ENCODE measurements at places on chromosomes 5 and 9.

DNA sequence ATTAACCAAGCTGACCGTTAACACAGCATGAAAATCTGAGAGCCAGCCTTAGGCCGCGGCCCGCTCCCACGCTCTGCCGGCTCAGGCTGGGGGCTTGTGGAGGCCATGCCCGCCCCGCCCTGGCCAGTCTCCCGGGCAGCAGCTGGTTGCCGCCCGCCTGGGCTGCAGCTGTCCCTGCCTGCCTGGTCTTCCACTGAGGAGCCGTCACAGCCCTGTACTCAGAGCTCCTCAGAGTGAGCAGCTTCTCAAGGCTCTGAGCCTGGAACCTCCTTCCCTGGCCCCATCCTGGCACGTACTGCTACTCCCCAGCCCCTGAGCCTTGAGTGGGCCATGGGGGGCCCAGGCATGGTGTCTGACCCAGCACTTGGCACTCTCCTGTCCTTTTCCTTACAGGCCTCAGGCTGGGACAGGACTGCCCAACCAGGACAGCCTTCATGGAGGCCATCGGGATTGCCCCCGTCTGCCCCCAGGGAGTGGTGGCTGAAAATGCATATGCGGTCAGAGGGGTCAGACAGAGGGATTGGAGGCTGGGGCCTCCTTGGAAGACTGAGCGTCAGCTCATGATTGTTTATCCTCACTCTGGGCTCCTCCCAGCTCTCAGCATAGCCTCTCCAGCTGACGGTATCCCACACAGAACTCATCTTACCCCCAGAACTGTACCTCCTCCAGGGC lies 11.9 kb downstream of the FGFR4 start:
- DNase-seq = no peak

DNA sequence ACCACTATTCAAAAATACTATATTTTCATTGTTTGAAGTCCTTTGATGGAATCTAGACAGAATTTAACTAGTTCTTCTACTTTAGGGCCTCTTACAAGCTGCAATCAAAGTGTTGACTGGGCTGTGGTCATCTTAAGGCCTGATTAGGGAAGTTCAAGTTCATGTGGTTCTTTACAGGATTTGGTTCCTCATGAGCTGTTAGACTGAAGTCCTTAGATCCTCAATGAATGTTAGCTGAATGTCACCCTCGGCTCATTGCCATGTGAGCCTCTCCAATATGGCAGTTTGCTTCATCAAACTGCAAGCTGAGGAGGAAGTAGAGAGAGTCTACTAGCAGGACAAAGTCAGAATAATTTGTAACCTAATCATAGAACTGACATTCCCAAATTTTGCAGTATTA lies 135.1 kb downstream of the CSNK1G3 start:
- no peak for DNase-seq

DNA sequence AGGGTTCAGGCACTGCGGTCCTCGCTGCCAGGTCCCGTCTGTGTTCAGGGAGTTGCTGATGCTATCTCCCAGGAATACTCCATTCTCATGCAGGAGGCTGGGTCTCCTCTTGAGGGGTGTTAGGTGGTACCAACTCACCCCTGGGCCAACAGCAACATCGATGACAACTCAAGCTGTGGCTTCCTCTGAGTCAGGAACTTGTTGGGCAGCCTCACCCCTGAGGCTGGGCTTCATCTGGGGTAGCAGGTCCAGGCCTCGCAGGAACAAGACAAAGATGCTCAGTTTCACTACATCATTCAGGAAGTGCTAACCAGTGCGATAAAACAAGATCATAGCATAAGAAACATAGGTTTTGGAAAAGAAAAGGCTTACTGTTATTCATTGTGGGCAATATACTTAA lies 125.9 kb downstream of the SYK start:
- no peak for DNase-seq

GRCh38 chr5:77633207-77633675 lies 5.3 kb downstream of the OTP start:
- no peak for DNase-seq

GRCh38 chr9:75235632-75236031 lies 147.3 kb downstream of the OSTF1 start:
- DNase-seq = no peak

DNA sequence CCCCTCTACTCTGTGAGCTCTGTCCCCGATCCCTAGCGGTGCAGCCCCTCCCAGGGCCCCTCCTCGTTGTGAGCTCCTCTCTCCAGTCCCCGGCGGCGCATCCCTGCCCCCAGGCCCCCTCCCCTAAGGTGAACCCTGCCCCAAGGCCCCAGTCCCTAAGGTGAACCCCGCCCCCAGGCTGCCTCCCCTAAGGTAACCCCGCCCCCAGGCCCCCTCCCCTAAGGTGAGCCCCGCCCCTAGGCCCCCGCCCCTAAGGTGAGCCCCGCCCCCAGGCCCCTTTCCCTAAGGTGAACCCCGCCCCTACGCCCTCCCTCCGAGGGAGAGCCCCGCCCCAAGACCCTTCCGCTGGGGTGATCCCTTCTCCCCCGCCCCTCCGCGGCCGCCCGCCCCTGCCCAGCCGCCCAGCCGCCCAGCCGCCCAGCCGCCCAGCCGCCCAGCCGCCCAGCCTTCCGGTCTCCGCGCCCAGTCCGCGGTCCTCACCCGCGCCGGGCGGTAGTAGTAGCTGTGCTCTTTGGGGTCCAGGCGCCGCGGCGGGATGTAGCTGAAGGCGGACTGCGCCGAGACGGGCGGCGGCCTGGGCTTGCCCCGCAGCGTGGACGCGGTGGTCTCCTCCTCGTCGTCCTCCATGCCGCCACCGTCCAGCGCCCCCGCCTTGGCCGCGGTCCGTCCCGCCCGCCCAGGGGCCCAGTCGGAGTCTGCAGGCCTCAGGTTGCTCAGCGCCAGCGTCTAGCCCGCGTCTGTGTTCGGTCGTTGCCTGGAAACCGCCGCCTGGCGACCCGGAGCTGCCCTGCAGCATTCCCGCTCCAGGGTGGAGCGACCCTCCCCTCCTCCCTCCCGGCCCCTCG lies at the start of gene CFAP90:
CFAP90 (minus strand) TSS at position 739 of the 845 bp plus-strand sequence; CDS start at position 627, 112 bp downstream.
- no peak for DNase-seq

DNA sequence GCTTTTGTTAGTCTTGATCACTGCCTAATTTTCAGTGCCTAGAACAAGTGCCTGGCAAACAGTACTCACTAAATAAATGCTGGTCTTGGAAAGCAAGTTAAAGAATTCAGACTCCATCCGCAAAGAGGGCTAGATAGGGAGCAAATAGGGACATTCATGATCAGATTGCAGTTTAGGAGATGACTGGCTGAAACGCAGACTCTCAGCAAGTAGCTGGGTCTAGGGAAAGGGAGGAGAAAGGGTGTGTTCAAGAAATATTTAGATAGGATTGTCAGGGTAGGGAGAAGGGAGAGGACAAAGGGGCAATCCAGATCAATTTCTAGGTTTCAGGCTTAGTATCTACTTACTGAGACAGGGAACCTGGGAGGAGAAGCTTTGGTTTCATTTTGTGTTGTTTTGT lies 108.4 kb downstream of the ESM1 start:
- no peak for DNase-seq

DNA sequence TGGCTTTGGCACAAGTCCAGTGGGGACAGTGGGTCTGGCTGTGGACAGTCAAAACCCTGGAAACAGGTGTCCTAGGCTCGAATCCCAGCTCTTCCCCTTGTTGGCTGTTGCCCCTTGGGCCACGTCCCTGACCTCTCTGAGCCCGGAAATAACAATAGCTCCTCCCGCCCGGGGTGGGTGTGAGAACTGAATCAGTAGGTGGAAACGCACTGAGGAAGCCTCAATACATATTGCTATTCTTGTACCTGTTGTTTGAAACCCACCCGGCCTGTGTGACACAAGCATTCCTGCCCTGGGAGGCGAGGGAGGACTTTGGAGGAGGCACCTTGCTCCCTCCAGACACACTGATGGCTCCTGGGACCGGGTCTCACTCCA lies 134.1 kb downstream of the OLFM1 start:
- no peak for DNase-seq

- DNase-seq = no peak
Measured at GRCh38 chr5:30838936-30839496, 354.5 kb upstream of the CDH6 start.

GRCh38 chr9:90915693-90916092 lies 114.1 kb downstream of the SYK start:
- peak; percentile 59 for DNase-seq

DNA sequence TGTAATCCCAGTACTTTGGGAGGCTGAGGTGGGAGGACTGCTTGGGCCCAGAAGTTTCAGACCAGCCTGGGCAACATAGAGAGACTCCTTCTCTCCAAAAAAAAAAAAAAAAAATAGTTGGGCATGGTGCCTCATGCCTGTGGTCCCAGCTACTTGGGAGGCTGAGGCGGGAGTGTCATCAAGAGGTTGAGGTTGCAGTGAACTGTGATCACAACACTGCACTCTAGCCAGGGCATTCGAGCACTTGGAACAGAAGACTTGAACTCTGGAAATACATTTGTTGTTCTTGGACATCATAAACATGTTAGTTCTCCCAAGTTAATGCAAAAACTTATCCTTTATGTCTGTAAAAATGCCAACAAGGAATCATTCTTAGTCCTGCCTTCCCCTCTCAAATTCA lies 29.6 kb downstream of the EHMT1 start:
- no peak for DNase-seq

DNA sequence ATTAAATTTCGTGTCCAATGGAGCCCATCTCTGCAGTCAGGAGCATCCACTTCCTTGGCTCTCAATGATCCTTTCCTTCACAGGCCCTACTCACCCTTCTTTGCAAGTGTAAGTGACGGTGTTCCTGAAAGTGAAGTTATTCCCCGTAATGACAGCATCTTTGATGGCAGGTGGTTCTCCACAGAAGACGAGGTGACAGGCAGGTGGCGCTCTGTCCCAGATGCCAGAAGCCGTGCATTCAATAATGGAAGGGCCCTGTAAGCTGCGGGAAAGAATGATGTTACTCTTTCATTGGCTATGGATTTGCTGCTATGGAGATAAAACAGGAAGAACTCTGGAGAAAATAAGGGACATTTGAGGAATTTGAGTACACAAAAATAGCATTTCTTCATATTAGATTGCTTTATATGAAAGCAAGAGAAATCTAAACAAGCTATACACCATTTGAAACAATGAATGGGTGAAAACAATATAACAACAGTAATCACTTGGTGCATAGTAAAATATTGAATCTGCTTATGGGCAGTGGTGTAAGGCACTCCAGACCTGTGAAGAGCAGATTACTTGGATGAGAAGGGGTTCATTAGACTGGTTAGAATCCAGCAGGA lies 89.9 kb upstream of the TXNDC8 start:
- peak; percentile 22 for DNase-seq

- DNase-seq = no peak
Measured at GRCh38 chr9:124562328-124562727, 55.1 kb upstream of the NR5A1 start.

DNA sequence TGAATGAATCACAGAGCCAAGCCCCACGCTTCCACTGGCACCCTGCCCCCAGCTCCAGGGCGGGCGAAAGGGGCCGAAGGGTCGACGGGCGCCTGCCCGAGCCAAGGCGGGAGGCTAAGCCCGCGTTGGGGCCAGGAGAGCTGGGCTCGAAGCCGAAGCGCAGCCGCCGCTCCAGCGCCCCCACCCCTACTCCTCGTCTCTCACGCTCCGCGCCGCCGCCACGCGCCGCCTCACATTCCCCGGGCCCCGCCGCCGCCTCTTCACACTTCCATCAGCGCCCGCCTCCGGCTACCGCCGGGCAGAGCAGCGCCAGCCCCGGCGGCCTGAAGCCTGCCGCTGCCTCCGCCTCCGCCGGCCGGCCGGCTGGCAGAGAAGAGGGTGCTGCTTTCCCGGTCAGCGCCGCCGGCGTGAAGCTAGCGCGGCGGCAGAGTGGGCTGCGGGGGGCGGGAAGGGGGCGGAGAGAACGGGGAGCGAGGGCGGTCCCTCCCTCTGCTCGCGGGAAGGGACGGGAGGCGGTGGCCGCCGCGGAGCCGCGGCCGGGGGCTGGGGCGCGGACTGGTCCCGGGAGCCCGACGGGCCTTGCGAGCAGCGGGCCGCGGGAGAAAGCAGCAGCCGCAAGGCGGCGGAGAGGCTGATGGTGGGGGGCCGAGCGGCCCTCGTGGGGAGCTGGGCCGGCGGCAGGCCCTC lies at the start of gene HOMER1:
HOMER1 (minus strand) TSS at position 431 of the 687 bp plus-strand sequence. CDS start 1,360 bp downstream, outside the sequence.
- peak; percentile 89 for DNase-seq

- no peak for DNase-seq
Measured at GRCh38 chr5:152288499-152288898, 116.6 kb downstream of the NMUR2 start.

GRCh38 chr5:26601563-26601962 lies 436.8 kb downstream of the CDH9 start:
- DNase-seq = no peak

DNA sequence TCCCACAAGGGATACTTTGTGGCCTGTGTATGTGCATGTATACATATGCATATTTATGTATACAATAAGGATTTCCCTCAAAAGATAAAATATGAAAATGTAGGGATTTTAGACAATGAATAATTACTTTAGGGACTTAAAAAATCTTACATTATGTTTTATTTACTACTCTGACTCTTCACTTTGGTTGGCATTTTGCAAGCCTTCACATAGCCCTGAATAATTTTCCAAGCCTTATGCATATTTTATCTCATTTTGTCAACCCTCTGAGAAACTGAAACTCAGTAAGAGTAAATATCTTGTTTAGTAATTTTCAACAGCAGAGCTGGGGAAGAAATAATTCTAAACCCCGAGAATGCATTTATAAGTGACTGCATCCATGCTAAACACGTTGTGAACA lies 153.0 kb upstream of the SLC24A2 start:
- no peak for DNase-seq

GRCh38 chr5:119324842-119325241 lies 31.0 kb upstream of the TNFAIP8 start:
- no peak for DNase-seq

DNA sequence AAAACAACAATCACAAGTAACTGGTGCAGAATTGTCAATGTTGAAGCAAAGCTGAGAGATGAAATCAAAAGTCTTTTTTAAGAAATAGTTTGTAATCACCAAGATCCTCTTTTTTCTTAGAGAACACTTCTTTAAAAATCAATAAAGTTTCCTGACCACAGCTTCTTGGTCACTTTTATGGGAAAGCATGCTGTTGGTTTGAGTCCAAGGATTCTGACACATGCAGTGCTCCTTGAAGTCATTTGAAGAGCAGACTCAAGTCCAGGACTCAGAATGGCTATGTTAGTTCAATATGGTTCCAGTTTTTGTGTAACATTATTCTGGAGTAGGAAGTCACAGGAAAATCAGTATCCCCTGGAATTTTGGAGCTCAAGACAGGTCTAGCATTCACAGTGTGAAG lies 480.6 kb downstream of the NR2F1-AS1 start:
- DNase-seq = no peak

GRCh38 chr9:77978086-77978781 lies 53.4 kb downstream of the GNAQ start:
- DNase-seq = no peak

DNA sequence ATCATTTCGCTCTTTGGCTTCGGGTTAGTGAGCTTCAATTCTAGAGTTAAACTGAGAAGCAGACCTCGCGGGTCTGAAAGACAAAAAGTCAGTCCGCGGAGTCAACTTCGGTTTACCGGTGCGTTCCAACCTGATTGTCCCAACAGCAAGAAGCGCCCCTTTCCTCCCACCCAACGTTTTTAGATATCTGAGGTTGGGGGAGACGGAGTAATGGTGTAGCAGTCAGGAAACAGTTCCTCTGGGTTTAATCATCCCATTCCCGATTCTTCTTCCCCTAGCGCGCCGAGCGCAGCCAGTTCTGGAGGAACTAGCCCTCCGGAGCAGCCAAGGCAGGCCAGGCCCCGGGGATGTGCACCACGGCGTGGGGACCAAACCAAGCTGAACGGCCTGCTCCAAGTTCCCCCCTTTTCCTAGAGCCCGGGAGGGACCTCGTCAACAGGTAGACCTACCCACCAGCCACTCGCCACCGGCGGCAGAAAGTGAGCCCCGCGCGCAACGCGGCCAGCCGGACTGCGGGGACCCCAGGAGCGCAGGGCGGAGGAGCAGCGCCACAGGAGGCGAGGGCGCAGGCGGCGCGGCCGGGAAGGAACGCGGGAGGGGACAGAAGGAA lies 622 bp upstream of the ISL1 start:
- DNase-seq = no peak

- DNase-seq = no peak
Measured at GRCh38 chr5:164002628-164003027, 497.2 kb downstream of the MAT2B start.
